ENCODE measurements at places on chromosomes 5 and 9.
A peak's percentile ranks its signal among the peaks of the same experiment; 100 is the strongest.

- DNase-seq = no peak
Observed at GRCh38 chr5:35134278-35135030, 86.7 kb upstream of the AGXT2 start.

DNA sequence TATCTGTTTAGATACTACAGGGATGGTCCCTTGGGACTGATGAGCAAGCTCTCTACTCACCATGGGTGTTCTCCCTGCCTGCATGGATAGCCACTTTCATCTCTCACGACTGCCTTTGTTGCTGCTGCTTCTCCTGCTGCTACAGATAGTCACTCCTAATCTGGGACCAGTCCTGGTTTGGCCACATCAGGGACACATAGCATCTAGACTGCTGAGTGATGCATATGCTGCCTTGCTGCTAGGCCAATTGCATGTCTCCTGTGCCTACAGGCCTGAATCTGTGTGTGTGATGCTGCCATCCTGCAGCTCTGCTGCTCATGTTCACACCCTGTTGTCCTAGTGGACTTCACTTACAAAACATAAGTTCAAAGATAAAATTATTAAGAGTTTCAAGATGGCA, 297.1 kb downstream of the HCN1 start:
- DNase-seq = no peak

DNA sequence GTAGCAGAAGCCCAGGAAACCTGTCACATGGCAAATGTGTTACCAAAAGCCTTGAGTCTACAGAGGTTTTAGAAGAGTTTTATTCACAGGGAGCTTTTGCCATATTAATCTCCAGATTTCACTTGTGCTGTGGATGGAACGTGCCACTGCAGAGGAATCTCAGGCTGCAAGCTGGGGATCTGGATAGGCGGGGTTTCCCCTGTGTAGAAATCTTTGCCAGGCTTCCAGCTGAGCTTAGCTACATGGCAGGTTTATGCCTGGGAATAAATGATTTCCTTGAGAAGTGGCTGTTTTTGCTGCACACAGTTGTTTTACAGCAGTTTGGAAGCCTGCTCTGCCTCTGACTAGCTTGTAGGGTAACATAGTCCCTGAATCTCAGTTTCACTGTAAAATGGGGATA, 224.6 kb upstream of the PLPPR1 start:
- DNase-seq = no peak

GRCh38 chr9:21589344-21590056, 107.4 kb upstream of the IFNE start:
- no peak for DNase-seq

DNA sequence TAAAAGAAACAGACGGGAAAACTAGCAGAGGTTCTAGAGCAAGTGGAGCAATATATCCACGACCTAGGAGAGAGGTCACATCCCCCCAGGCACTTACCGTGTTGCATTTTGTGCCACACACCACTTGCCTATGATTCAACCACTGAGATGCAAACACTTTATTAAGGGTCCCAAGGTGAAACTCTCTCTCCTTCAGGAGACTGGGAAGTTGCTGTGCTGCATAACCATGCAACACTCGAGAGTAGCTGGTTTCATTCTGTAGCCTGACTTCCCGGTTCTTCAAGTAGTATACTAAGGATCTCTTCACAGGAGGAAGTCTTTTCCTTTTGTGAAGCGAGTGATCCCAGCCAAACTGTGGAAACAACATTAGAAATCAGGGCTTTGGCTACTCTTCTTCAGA, 1.6 kb downstream of the DCAF12 start:
- DNase-seq = no peak

GRCh38 chr5:60677850-60678664, 21.9 kb downstream of the DEPDC1B start:
- no peak for DNase-seq

DNA sequence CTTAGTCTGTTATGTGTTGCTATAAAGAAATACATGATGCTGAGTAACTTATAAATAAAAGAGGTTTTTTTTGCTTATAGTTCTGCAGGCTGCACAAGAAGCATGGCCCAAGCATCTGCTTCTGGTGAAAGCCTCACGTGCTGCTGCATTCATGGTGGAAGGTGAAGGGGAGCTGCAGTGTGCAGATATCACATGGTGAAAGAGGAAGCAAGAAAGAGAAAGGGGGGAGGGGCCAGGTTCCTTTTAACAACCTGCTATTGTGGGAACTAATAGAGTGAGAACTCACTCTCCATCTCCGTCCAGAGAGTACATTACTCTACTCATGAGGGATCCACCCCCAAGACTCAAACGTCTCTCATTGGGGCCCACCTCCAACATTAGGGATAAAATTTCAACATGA, 12.5 kb upstream of the PARP8 start:
- no peak for DNase-seq

DNA sequence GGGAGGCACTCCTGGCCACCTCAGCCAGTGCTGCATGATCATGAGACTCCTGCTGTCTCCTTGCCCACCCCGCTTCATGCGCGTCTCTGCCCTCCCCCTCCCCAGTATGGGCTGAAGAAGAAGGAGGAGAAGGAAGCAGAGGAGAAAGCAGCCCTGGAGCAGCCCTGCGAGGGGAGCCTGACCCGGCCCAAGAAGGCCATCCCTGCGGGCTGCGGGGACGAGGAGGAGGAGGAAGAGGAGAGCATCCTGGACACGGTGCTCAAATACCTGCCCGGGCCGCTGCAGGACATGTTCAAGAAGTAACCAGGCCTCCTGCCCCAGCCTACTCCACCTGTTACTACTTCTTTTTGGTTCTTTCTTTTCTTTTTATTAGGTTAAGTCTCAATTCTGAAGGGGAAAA, 8.4 kb downstream of the CPLX2 start:
- no peak for DNase-seq

- DNase-seq = no peak
Observed at GRCh38 chr9:130660683-130661450, 3.5 kb upstream of the PRDM12 start.

GRCh38 chr5:163832155-163832554, 326.7 kb downstream of the MAT2B start:
- no peak for DNase-seq

DNA sequence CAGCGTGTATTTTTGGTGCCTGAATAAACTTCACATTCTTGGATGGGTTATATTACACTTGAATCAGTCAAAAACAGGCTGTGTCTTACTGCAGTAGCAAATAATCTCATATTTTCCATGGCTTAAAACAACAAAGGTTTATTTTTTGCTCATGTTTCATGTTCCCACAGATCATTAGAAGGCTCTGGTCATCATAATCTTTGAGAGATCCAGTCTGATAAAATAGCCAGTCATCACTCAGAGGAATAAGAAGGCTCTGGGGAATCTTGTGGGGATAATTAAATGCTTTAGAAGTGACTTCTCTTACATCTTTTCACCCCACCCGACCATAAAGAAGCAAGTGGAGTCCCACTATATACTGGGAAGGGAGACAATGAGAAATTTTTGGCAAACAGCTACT, 417.7 kb downstream of the PSAT1 start:
- no peak for DNase-seq

DNA sequence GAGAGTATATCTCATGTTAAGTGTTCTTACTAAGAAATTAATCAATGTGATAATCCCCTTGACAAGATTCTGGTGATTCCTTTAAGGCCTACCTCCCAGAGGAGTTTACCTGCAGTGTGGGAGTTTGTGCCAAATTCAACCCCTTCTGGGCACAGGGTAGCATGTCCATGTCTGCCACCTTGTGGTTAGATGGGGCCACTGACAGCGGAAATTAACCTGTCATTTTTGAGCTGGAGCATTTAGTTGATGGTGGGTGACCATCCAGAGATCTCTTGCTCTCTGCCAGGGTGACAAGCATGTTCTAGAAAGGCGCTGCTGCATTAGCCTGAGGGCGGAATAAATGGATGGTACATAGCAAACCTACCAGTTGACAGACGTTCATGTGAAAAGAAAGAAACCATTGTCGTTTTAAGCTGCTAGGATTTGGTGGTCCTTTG, 132.2 kb downstream of the FBXO4 start:
- DNase-seq = peak; percentile 52

- DNase-seq = no peak
Observed at GRCh38 chr5:89428624-89429023, 545.6 kb upstream of the MEF2C start.

- DNase-seq = no peak
Observed at GRCh38 chr5:10634050-10634449, 70.2 kb downstream of the ANKRD33B start.

DNA sequence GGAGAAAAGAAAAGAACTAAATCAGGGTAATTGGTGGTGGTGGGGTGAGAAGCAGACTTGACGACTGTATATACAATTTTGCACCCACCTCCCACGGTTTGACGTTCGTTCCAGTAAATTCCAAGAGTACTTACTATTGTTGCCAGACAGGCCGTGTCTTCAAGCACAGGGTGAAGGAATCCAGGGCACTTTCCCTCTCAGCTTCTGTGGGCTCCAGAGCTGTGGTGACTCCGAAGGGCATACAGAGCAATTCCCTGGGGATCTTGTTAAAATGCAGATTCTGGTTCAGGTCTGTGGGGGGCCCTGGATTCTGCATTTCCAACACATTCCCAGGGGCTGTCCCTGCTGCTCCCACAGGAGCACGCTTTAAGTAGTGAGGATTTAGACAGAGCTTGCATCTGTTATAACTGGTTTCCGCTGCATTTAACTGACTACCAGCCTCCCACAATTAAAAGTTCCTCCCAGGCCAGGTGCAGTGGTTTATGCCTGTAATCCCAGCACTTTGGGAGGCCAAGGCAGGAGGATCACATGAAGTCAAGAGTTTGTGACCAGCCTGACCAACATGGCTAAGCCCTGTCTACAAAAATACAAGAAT, 49.3 kb upstream of the FANCC start:
- no peak for DNase-seq

DNA sequence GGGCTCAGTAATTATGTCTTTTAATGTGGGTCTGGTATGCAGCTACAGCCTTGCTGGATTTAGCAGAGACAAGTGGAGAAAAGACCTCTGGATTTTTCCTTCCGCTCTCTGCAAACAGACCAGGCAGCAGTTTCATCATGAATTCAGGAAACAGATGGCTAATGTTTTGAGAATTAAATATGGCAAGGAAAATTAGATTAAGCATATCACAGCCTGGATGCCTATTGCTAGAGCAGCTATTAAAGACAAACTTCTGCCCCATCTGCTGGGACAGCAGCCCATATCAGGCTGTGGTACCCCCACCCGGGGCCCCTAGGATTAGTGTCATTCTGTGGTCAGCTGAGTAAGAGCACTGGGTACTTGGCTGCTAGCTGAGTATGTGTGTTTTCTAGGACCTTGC, 6.2 kb downstream of the SKP2 start:
- no peak for DNase-seq

DNA sequence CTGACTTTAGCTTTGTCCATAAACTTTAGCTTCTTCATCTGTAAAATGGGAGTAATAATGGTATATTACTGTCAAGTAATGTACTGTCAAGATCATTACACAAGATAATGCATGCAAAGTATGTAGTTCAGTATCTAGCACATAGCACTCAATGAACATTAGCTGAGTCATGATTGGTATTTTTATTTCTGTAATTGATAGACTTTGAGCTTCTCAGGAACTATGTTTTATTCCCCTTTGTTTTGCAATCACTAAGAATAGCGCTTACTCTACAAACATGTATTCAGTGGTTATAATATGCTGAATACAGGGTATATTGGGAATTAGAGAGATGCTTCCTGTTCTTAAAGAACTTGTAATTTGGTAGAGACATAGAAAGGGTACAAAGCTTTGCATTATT, 142.3 kb upstream of the KLF9 start:
- no peak for DNase-seq

DNA sequence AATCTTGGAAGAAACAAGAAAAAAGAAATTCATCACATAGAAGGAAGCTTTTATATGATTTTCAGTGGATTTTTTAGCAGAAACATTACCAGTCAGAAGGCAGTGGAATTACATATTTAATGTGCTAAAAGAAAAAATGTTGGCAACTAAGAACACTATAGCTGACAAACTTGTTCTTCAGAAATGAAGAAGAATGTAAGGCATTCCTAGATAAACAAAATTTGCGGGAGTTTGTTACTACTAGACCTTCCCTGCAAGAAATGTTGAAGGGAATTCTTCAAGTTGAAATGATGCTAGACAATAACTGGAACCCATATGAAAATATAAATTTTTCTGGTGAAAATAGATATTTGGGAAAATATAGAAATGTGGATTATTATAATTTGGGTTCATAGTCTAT, 718.3 kb upstream of the GRAMD2B start:
- no peak for DNase-seq

DNA sequence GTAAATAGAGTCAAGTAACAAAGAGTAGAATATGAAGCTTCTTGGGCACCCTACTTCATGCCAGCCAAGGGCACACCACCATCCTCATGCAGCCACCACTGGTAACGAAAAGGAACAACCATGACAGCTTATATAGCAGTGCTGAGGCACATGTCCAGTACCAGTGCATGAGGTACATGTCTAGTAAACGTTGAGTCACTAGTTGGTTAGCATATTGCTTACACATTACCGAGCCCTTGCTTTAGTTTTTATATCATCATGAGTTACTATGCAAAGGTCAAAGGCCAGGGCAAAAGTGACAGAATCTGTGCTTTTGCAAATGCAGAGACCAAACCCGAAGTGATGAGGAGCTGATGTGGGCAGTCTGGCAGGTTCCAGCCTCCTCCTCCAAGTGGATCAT, 147.1 kb upstream of the MAP1B start:
- no peak for DNase-seq

DNA sequence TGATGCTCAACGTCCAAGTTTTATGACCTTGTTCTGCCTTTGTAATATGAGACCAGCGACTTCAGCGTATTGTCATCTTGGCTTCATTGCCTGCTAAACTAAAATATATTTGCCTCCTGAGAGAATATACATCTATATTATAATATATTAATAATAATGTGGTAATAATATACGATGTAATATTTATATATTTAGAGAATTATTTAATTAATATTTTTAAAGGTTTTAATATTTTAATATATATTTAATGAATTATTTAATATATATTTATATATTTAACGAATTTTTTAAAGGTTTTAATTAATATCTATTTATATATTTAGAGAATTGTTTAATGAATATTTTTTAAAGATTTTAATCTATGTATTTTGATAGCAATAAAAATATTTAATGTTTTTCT, 700.7 kb downstream of the TAF11L14 start:
- no peak for DNase-seq

GRCh38 chr9:87909310-87910041, 8.3 kb upstream of the SPATA31C1 start:
- no peak for DNase-seq

DNA sequence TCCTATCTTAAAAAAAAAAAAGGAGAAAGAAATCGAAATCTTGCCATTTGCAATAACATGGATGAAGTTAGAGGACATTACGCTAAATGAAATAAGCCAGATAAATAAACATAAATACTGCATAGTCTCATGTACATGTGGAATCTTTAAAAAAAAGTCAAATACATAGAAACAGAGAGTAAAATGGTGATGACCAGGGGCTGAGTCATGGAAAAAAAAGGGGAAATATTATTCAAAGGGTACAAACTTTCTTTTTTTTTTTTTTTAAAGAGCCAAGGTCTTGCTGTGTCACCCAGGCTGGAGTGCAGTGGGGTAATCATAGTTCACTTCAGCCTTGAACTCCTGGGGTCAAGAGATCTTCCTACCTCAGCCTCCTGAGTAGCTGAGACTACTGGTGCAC, 310.1 kb downstream of the ZNF608 start:
- no peak for DNase-seq

GRCh38 chr9:118330191-118330986, 626.2 kb downstream of the TLR4 start:
- DNase-seq = no peak

- no peak for DNase-seq
Observed at GRCh38 chr5:144377207-144377606, 206.5 kb downstream of the KCTD16 start.
